T-cell (primary cell): ENCODE measurements at places on chromosomes 12 and 14. TPM values are rescaled to one million over a fixed set of nuclear protein-coding genes. Genes with fewer than 3 reads are reported as not detected.

- H3K27ac ChIP-seq = no peak overlapping the region
- no peaks in the 10 kb centered on the region for H3K4me1 ChIP-seq
- H3K27me3 ChIP-seq = peaks cover 28% of the 10 kb centered on the region
- no peak for DNase-seq
These were observed 2.4 kb upstream of the KCNC2 start for GRCh38 chr12:75212072-75212471.

DNA sequence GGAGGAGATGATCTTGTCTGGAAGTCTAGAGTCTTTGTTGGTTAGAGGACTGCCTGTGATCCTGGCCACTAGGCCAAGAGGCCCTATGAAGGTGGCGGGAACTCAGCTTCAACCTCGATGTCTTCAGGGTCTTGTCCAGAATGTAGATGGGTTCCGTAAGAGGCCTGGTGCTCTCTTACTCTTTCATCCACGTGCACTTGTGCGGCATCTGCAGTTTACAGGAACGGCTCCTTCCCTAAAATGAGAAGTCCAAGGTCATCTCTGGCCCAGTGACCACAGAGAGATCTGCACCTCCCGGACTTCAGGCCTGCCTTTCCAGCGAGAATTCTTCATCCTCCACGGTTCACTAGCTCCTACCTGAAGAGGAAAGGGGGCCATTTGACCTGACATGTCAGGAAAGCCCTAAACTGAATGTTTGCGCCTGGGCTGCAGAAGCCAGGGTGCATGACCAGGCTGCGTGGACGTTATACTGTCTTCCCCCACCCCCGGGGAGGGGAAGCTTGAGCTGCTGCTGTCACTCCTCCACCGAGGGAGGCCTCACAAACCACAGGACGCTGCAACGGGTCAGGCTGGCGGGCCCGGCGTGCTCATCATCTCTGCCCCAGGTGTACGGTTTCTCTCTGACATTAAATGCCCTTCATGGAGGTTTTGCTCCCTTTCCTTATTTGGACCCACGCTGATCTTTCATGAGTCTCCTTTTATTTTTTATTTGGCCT is 17.7 kb downstream of the WNT5B start:
- H3K27me3 ChIP-seq = peaks cover 22% of the 10 kb centered on the region
- no peak overlapping the region for H3K27ac ChIP-seq
- no peaks in the 10 kb centered on the region for H3K36me3 ChIP-seq
- no peak for DNase-seq
- peaks cover 4% of the 10 kb centered on the region for H3K4me1 ChIP-seq

DNA sequence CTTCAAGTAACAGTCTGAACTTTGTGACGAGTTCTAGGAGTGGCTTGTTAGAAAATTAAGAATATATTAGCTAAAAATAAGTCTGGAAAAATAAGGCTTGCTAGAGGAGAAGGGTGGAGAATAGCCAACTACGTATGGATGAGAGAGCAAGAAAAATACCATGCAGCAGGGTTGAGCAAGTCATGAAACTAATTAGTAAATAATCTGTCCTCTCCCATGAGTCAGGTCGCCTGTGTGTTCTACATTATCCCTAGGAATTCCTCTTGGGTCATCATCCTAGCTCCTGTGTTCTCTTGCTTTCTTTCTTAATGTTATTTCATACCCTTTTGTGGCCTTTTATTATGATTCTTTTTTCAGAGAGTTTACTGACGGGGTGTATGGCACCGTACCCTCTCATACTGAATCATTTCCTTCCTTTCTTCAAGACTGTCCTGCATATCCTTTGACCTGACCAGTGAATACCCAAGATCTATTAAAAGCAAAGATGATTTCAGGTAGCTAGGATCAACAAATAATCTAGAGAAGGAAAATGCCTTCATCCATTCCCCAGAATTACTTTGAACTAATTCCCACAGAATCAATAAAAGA is 177.2 kb upstream of the NPAS3 start:
- no peak overlapping the region for H3K4me3 ChIP-seq
- H3K36me3 ChIP-seq = no peaks in the 10 kb centered on the region
- DNase-seq = no peak

The RD3L gene
- total RNA-seq = not detected

DNA sequence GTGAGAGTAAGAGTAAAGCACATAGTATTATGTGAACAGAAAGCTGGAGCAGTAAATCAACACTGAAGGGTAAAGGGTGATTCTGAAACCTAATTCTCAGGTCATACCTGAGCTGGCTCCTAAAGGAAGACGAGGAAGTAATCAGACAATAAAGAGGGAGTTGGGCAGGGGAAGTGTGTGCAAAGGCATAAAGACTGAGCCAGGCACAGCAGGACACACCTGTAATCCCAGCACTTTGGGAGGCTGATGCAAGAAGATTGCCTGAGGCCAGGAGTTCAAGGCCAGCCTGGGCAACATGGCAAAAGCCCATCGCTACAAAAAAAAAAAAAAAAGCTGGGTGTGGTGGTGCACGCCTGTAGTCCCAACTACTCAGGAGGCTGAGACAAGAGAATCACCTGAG is 9.6 kb downstream of the ARF3 start:
- DNase-seq = no peak
- no peak overlapping the region for H3K27ac ChIP-seq
- no peaks in the 10 kb centered on the region for H3K27me3 ChIP-seq

- H3K36me3 ChIP-seq = peaks cover 30% of the 10 kb centered on the region
- H3K27me3 ChIP-seq = no peaks in the 10 kb centered on the region
These were observed 8.6 kb downstream of the ISCU start for GRCh38 chr12:108570743-108571608.

DNA sequence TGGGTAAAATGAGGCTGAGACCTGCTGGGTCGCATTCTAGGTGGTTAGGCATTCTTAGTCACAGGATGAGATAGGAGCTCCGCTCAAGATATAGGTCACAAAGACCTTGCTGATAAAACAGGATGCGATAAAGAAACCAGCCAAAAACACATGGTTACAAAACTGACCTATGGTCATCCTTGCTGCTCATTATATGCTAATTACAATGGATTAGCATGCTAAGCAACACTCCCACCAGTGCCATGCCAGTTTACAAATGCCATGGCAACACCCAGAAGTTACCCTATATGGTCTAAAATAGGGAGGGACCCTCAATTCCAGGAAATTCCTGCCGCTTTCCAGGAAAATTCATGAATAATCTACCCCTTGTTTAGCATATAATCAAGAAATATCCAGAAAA is 132.4 kb downstream of the BRMS1L start:
- no peaks in the 10 kb centered on the region for H3K27me3 ChIP-seq
- no peaks in the 10 kb centered on the region for H3K36me3 ChIP-seq
- no peak overlapping the region for H3K4me3 ChIP-seq
- no peak for DNase-seq

DNA sequence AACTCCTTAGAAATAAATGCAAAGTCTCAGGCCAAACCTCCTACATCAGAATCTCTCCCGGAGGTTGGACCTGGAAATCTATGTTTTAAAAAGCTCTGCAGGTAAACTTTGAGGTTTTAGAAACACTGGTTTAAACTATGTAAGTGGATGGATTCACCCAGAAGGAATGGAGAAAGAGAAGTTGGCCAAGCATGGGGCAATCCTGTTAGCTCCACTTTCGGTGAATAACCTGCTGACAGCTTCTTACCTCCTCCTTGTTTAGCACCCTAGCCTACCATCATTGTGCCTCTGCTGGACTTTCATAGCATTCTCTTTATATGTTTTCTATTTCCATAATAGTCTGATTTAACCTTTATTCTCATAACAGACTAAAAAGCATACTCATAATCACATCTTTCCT is 3.0 kb upstream of the ARHGDIB start:
- peaks cover 17% of the 10 kb centered on the region for H3K4me1 ChIP-seq
- no peak for DNase-seq
- H3K36me3 ChIP-seq = no peaks in the 10 kb centered on the region
- no peaks in the 10 kb centered on the region for H3K27me3 ChIP-seq

The SMAGP gene
- 5.3 TPM for total RNA-seq

DNA sequence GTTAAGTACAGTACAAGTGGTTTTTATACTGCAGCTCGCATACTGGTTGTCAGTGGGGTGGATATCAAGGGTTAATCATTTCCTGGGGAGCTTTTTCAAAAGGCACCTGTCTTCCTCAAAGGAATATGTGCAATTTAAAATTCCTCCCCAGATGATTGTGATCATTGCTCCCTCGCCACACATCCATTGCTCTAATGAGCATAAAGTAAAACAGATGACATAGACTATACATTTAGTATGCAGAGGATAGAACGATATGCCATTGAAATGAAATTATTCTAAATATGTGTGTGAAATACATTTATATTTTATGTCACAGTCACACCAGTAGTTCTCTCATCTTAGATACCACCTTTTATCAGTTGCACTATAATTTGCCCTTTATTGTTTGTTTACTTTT is 36.4 kb upstream of the KCNMB4 start:
- H3K27ac ChIP-seq = no peak overlapping the region
- H3K4me3 ChIP-seq = no peak overlapping the region
- DNase-seq = no peak
- H3K27me3 ChIP-seq = no peaks in the 10 kb centered on the region

- no peaks in the 10 kb centered on the region for H3K36me3 ChIP-seq
- no peak overlapping the region for H3K4me3 ChIP-seq
- no peaks in the 10 kb centered on the region for H3K27me3 ChIP-seq
- no peak for DNase-seq
- H3K27ac ChIP-seq = no peak overlapping the region
These were observed 24.5 kb downstream of the SLC16A7 start for GRCh38 chr12:59620326-59620725.

GRCh38 chr12:79344855-79345847 is 345.6 kb downstream of the PAWR start:
- H3K27me3 ChIP-seq = no peaks in the 10 kb centered on the region
- no peaks in the 10 kb centered on the region for H3K4me1 ChIP-seq
- no peak for DNase-seq
- no peak overlapping the region for H3K4me3 ChIP-seq
- no peak overlapping the region for H3K27ac ChIP-seq
- H3K36me3 ChIP-seq = no peaks in the 10 kb centered on the region

DNA sequence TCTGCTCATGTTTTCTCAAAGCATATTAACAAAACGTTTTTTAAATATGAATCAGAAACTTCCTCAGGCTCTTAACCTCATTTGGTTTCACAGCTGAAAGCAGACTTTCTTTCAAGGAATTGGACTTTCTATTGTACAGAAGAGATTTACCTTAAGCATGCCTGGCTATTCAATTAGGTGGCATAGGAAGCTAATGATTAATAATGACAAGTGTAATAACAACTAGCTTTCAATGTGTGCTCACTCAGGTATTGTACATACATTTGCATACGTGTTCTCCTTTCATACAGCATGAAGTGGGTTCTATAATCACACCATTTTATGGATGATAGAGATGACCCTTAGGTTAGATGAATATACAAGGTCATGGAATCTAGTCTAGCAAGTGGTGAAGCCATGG is 115.7 kb downstream of the ANO6 start:
- H3K36me3 ChIP-seq = peaks cover 14% of the 10 kb centered on the region
- no peak for DNase-seq
- no peaks in the 10 kb centered on the region for H3K4me1 ChIP-seq
- no peak overlapping the region for H3K4me3 ChIP-seq
- no peaks in the 10 kb centered on the region for H3K27me3 ChIP-seq

- H3K36me3 ChIP-seq = no peaks in the 10 kb centered on the region
- H3K4me1 ChIP-seq = peaks cover 6% of the 10 kb centered on the region
- H3K4me3 ChIP-seq = no peak overlapping the region
- DNase-seq = peak; percentile 47
- H3K27ac ChIP-seq = peak overlapping the region; percentile 4
These were observed 32.9 kb downstream of the ZFYVE21 start for GRCh38 chr14:103748534-103748857.

The CRADD gene
- total RNA-seq = 11.4 TPM
